ENCODE measurements at places on chromosomes 7 and 10. TPM values are rescaled to one million over a fixed set of nuclear protein-coding genes. Genes with fewer than 3 reads are reported as not detected.

GRCh38 chr10:112848228-112848627 lies 101.8 kb upstream of the TCF7L2 start:
- DNase-seq, result no peak

GRCh38 chr10:15897287-15897686 lies 37.0 kb upstream of the MINDY3 start:
- DNase-seq, result no peak

GRCh38 chr7:37113661-37114355 lies 334.9 kb downstream of the ELMO1 start:
- DNase-seq, result no peak

DNA sequence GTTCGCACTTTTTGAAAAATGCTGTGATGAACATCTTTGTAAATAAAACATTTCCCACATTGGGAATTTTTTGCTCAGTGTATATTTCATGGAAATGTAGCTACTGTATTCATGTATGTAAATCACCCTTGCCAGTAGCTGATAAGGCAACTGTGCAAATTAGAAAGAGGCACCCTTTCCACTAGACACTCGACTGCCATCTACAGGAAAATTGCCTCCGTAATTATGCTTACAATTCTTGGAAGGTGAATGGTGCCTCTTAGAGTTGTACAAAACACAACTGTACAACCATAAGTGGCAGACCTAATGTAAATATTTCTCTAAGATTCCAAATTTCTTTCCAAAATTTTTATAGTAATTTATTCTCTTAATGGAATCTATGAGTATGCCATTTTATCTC lies 491.7 kb downstream of the CCSER2 start:
- no peak for DNase-seq

DNA sequence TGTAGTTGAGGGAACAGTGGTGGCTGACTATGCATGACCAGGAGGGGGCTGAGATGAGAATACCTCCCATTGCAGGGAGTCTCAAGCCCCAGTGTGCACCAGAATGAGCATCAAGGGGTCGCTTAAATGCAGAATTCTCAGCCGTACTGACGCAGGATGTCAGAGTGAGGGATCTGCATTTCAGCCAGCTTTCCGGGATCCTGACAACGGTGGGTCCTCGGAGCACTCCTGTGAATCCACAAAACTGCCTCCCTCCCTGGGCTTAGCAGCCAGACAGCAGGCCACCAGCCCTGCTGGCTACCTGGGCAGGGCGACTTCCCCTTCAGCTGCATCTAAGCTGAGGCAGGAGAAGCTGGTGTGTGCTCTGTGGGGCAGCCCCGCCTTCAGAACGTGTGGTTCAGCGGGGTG lies 21.8 kb upstream of the LOXL4 start:
- no peak for DNase-seq

DNA sequence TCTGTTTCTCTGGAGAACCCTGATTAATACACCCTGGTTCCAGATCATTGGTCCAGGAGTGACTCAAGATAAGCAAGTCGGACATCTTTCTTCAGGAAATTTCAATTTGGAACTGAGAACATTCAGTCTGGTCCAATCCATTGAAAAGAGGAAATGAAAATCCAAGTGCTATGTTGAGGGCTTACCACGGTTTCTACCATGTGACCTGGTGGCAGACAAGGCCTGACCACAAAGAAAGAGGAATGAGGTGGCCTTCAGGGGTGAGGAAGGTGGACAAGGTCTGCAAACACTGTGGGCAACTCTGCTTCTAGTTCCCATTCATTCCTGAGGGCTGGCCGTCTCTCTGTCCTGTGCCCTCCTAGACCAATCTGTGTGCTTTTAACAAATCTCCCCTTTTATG lies 149.2 kb upstream of the GHITM start:
- DNase-seq, result no peak

- DNase-seq, result no peak
Measured at GRCh38 chr7:67788669-67789068, 792.0 kb downstream of the TYW1 start.

- no peak for DNase-seq
Measured at GRCh38 chr10:22700489-22700888, 13.9 kb downstream of the PIP4K2A start.

DNA sequence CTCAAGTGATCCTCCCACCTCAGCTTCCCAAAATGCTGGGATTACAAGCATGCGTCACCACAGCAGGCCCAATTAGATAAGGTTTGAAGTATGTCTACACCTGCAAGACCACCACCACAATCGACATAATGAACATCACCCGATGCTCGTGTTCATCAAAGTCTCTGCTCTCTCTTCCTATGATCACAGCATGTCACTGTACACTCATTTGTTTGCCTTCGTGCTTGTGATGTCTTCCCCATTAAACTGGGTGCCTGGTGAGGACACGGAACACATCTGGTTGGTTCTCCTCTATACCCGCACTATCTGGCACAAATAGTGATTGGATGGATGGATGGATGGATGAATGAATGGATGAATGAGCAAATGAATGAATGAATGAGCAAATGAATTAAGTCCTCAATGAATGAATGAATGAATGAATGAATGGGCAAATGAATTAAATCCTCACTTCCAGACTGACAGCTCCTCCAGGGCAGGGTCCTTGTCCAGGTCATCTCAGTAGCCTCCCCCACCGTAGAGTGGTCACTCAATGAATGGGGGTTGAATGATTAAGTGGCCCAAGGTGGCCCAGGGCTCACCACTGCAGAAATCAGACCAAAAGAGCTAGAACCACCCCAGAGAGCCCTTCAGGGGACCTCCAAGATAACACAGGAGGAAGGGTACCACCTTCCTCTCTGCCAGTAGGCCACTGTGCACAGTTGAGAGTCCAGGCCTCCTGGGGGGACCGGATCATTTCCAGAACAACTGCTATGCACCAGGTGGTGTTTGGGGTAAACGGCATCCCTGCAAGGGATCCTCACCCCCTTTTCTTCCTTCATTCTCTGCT lies 101.9 kb upstream of the TNRC18 start:
- DNase-seq, result no peak

- DNase-seq, result no peak
Measured at GRCh38 chr7:134948736-134949135, 37.6 kb upstream of the AGBL3 start.

GRCh38 chr10:110901954-110902819 lies 16.8 kb downstream of the BBIP1 start:
- DNase-seq, result no peak

GRCh38 chr10:59606551-59606961 lies 103.1 kb downstream of the SLC16A9 start:
- DNase-seq, result no peak

GRCh38 chr10:70779511-70780369 lies 5.4 kb downstream of the TBATA start:
- no peak for DNase-seq

- DNase-seq, result no peak
Measured at GRCh38 chr10:131810036-131810804, 90.6 kb upstream of the PPP2R2D start.

GRCh38 chr10:129021594-129022304 lies 445.3 kb upstream of the MGMT start:
- no peak for DNase-seq

DNA sequence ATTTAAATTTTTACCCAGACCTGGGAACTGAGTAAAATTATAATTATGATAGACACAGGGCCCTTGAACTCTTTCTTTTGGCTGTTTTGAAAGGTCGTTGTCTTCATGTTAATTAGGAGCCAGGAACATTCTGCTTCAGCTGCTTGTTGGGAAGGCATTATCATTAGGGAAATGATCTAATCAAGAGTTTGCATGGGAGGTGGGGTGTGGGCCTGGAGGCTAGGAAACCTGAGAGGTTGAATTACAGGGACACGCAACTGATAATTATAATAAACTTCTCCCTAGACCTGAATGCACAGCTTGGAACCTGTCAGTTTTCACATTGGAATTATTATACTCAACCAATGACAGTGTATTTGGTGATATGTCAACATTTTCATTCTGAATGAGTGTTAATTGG lies 237.7 kb downstream of the CACNB2 start:
- DNase-seq, result no peak

DNA sequence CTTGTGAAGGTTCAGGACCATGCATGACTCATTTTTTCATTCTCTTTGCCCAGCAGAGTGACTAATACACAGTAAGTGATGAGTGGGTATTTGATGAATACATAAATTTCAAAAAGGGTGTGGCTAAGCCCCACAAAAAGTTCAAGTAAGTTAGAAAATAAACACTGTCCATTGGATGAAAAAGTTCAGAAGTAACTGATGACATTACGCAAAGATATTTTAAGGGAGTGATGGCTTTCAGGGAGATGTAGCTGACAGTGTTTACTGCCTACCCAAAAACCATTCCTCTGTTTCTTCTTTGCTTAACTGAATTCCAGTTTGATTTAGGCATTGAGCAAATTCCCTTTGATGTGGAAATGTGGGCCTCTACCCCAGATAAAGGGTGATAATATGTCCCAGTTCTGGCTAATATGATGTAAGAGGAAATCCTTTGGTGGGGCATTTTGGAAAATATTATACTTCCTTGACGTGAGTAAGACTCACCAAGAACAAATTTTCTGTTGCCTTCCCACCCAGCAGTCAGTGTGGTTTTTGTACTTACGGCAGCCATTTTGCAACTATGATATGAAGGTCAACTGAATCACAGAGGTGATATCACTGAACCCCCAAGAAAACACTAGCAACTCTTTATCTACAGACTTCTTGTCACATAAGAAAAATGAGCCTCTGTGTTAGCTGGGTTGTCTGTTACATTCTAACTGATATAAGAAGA lies 29.0 kb upstream of the EBLN1 start:
- no peak for DNase-seq

- DNase-seq, result no peak
Measured at GRCh38 chr10:91787810-91788209, 10.4 kb upstream of the TNKS2 start.

DNA sequence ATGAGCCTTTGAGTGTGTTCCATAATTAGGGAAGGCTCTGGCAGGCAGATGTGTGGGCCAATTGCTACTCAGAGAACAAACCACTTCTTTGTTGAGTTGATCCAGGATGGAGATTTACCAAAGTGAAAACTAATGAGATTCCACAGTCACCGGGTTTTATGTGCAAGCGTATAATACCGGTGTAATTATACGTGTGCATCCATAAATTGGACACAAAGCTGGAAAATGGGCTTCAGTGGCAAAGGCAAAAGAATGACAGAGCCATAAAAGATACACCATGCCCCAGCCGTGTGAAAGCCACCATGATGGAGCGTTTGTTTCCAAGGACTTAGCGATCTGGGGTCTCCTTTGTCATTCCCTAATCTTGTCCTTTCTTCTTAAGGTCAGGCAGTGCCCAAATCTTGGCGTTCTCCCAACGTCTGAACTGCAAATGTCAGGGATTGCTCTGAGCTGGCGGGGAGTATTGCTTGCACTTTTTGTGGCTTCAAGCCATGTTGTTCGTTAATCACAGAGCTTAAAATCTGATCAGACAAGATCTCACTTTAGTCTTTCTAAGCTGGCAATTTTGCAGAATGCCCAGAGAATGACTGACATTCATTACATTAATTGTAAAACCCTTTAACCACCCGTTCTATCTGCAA lies 70.1 kb downstream of the NPTX2 start:
- no peak for DNase-seq

- DNase-seq, result no peak
Measured at GRCh38 chr10:24897326-24897926, 55.0 kb downstream of the PRTFDC1 start.

DNA sequence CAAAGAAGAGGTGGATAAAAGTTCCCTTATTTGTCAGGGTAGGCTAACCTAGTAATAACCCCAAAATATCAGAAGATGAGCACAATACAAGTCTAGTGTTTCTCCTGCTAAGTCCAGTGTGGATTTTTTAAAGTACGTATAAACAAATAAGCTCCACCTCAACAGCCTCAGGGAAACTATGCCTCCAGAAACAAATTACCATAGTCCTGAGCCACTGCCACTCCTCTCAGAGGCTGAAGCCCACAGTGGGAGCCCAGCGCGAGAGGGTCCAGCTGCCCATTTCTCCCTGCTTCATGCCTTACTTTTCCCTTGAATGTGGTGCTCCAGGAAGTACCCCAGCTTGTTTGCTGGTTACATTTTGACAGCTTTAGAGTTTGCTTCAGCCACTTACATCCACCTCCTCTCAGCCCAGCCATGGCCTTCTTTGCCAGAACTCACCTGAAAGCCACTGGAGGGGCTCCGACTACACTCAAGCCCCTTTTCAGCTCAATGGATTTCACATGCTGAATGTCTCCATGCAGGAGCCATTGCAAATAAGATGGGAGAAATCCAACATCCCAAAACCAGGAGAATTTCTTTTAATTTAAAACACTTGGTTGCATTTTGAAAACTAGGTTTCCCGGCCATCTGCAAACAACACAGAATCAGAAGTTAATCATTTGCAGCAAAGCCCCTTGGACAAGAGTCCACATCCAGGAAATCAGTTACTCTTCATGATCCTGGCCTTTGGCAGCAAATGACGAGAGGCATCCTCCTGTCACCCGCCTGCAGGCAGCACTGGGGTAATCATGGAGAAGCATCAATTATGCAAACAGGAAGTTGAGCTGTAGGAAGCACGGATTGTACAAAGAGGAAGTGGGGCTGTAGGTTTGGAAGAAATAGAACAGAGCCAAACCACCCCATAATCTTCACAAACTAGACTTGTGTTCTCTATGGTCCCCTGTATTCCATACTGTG lies 138.1 kb downstream of the HERPUD2 start:
- no peak for DNase-seq

GRCh38 chr7:138223402-138223879 lies 147.2 kb downstream of the AKR1D1 start:
- no peak for DNase-seq

- no peak for DNase-seq
Measured at GRCh38 chr7:7237978-7238267, 55.6 kb downstream of the C1GALT1 start.

GRCh38 chr7:76409537-76409936 lies at the start of gene SSC4D:
SSC4D (minus strand) TSS chr7:76409697; CDS start chr7:76404439, 5,258 bp downstream.
- DNase-seq, result no peak

- DNase-seq, result no peak
Measured at GRCh38 chr10:49089557-49090188, 25.6 kb downstream of the VSTM4 start.

DNA sequence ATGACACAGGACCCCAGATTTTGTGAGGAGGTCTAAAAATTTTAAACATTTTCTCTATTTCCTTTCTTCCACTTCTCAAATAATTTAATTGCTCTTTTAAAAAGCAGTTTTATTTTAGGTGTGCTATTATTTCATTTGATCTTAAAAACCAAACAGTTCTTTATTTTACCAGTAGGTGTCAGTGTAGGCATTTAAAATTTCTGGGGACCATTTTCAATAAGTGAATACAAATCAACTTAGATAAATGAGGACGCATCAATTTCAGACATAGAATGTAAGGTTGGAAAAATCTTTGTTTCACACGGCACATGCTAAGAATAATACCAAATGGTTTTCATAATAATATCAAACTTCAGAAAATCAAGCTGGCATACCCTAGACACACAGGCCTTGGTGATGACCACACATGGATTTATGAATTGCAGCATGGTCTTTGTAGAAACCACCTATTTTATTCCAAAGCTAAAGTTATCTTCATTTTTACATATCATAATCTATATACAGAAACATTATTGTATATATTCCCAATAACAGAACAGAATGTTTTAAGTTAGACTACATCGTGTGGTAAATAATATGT lies 127.6 kb upstream of the SLC26A5 start:
- DNase-seq, result no peak

GRCh38 chr7:99734987-99735386 lies at the start of gene CYP3A7:
CYP3A7 (minus strand) TSS chr7:99735196; CDS start chr7:99735093, 103 bp downstream.
- no peak for DNase-seq

The VWDE gene
- 0.55 TPM for total RNA-seq

The ARHGAP21 gene
- 105 TPM for total RNA-seq

The OR2A1 gene
- total RNA-seq, result 0.40 TPM

The LDB3 gene
- 1.5 TPM for total RNA-seq

The GRIFIN gene
- total RNA-seq, result not detected

The NPC1L1 gene
- total RNA-seq, result 0.28 TPM

The HOXA10 gene
- total RNA-seq, result 1.4 TPM

The ACTR3C gene
- total RNA-seq, result 6.0 TPM

The GDF10 gene
- total RNA-seq, result not detected

The DGKI gene
- total RNA-seq, result 0.13 TPM

The EN2 gene
- total RNA-seq, result 1.8 TPM

Measured in ovary (tissue), 10 donors.